ENCODE measurements at places on chromosomes 4 and X. TPM values are rescaled to one million over a fixed set of nuclear protein-coding genes. Genes with fewer than 3 reads are reported as not detected.

CT45A3 gene
- not detected for total RNA-seq

SPIN4 gene
- 3.8 TPM for total RNA-seq

DDX60 gene
- total RNA-seq, result 7.1 TPM

CYTL1 gene
- total RNA-seq, result 67.3 TPM

CTAG2 gene
- total RNA-seq, result not detected

TRMT44 gene
- total RNA-seq, result 15.6 TPM

CCDC110 gene
- total RNA-seq, result 3.7 TPM

SULT1E1 gene
- total RNA-seq, result 1.9 TPM

TSPAN6 gene
- total RNA-seq, result 17.8 TPM

RIPPLY1 gene
- total RNA-seq, result not detected

PDE6B gene
- total RNA-seq, result 2.3 TPM

ETDA gene
- total RNA-seq, result not detected

SRD5A3 gene
- total RNA-seq, result 29.0 TPM

CXCL8 gene
- 0.27 TPM for total RNA-seq

FHDC1 gene
- 8.9 TPM for total RNA-seq

HERC5 gene
- 0.49 TPM for total RNA-seq

TMEM33 gene
- 50.8 TPM for total RNA-seq

AWAT2 gene
- total RNA-seq, result not detected

GLRB gene
- 12.6 TPM for total RNA-seq

SASH3 gene
- not detected for total RNA-seq

GASK1B gene
- 37.6 TPM for total RNA-seq

S100P gene
- 0.95 TPM for total RNA-seq

LDOC1 gene
- 28.6 TPM for total RNA-seq

FGA gene
- not detected for total RNA-seq

PABPC4L gene
- total RNA-seq, result 4.3 TPM

WWC2 gene
- 41.5 TPM for total RNA-seq

USP26 gene
- total RNA-seq, result not detected

KCNE5 gene
- total RNA-seq, result 0.85 TPM

ARMCX1 gene
- 36.0 TPM for total RNA-seq

SHOX gene
- total RNA-seq, result 0.15 TPM

CLDN24 gene
- not detected for total RNA-seq

CDKL5 gene
- total RNA-seq, result 21.6 TPM

DGAT2L6 gene
- total RNA-seq, result not detected

GAGE12H gene
- not detected for total RNA-seq

PDZD4 gene
- 27.2 TPM for total RNA-seq

ADH1B gene
- total RNA-seq, result 1.2 TPM

SPANXN4 gene
- not detected for total RNA-seq

F8 gene
- total RNA-seq, result 5.1 TPM

KIF4A gene
- 4.5 TPM for total RNA-seq

FRAS1 gene
- 18.0 TPM for total RNA-seq

CFAP299 gene
- not detected for total RNA-seq

PSAPL1 gene
- not detected for total RNA-seq

PRSS12 gene
- total RNA-seq, result 15.3 TPM

CCNA2 gene
- total RNA-seq, result 9.3 TPM

SHROOM2 gene
- total RNA-seq, result 4.0 TPM

PPAT gene
- 12.8 TPM for total RNA-seq

DDIT4L gene
- 0.38 TPM for total RNA-seq

MID1IP1 gene
- 36.0 TPM for total RNA-seq

ASB5 gene
- total RNA-seq, result not detected

NUDT10 gene
- 1.7 TPM for total RNA-seq

UGT8 gene
- not detected for total RNA-seq

ARHGAP36 gene
- not detected for total RNA-seq

GPR173 gene
- total RNA-seq, result 8.5 TPM
